Fibroblast of skin of back (primary cell): ENCODE measurements at places on chromosomes 1 and 21.
A peak's percentile ranks its signal among the peaks of the same experiment; 100 is the strongest.

- peak; percentile 42 for DNase-seq
Measured at GRCh38 chr1:181208083-181208482, 119.6 kb downstream of the IER5 start.

DNA sequence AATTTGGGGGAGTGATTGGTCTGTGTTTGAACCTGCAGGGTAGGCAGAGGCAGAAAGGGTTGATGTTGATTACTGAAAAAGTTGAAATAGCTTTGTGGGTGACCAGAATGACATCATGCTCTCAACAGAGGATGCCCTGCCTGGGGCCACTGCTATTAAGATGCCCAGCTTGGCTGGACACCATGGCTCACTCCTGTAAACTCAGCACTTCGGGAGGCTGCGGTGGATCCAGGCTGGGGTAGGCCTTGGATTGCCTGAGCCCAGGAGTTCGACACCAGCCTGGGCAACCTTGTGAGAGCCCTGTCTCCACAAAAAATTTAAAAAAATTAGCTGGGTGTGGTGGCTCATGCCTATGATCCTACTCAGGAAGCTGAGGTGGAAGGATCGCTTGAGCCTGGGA is 42.8 kb upstream of the CACNA1E start:
- DNase-seq = no peak

GRCh38 chr1:223747838-223748335 is 35.5 kb downstream of the CAPN2 start:
- DNase-seq = peak; percentile 30

- DNase-seq = peak; percentile 81
Measured at GRCh38 chr1:145977486-145978470, 13.3 kb downstream of the POLR3GL start.

DNA sequence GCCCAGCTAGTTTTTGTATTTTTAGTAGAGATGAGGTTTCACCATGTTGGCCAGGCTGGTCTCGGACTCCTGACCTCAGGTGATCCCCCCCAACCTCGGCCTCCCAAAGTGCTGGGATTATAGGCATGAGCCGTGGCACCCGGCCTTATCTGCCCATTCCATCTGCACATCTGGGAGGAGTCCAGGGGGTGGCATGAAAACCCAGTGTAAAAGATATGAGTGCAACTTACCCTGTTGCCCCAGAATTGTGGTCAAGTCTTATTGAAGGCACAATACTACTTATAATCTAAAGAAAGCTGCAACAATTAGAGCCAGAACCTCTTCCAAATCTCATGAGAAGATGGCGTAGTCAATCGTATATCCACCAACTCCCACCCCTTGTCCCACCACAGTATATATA is 18.4 kb downstream of the CTXND2 start:
- no peak for DNase-seq

GRCh38 chr21:37375866-37376574 is 9.4 kb downstream of the DYRK1A start:
- DNase-seq = no peak

DNA sequence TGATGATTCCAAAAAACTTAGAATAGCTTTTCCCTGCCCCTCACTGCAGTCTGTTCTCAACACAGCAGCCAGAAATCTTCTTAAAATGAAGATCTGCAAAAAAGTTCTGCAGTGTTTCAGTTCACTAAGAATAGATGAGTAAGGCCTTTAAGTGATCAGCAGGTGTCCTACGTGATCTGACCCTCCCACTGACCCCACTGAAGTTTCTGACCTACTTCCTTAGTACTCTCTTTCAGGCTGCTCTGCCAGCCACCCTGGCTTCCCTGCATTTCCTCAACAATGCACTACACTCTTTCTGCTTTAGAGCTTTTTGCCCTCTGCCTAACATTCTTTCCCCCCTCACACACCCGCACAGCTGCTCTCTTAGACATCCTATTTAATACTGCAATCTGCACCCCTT is 182.5 kb downstream of the AKT3 start:
- no peak for DNase-seq

GRCh38 chr1:23801876-23802275 is 1.3 kb upstream of the GALE start:
- DNase-seq = no peak

- peak; percentile 48 for DNase-seq
Measured at GRCh38 chr1:17419626-17420328, 19.7 kb downstream of the RCC2 start.

- no peak for DNase-seq
Measured at GRCh38 chr1:175225805-175226129, 33.2 kb upstream of the KIAA0040 start.

- no peak for DNase-seq
Measured at GRCh38 chr1:15314328-15315281, 67.6 kb downstream of the FHAD1 start.

GRCh38 chr1:24392604-24392946 is 21.0 kb downstream of the STPG1 start:
- no peak for DNase-seq

DNA sequence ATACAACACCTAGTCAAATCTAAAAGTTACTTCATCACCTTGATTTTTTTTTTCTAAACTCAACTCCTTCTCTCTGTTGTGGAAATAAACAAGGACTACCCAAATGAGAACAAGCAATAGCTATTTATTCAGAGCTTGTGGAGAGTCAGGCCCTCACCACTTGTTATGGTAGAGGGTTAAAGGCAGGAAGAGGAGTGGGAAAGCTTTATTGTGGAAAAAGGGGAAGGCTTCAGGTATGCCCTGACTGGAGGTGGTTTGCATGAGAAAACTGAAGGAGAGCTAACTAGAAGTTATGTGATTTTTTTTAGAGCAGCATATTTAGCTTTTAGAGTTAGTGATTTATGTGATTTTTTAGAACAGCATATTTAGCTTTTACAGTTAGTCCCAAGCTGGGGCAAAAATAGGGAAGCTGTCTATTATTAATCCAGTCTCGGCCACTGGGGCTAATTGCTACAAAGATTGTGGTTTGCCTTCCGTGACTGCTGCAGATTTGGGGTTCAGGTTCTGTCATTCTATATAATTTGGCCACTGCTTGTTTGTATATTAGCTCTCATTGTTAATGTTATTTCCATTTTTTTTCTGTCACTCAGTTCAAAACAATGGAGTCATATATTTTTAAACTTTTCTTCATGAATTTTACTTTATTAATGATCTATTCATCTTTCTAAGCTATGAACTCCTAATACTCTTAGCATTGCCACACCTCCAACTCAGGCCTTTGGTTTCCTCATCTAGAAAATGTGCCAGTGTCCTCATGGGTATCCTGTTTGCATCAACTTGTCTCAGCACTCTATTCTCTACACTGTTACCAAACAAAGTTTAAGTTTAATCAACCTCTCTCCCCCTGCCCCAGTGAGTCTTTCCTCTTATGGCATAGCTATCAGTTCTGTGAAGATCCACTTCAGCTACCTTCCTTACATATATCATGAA is 713.0 kb downstream of the BRINP3 start:
- no peak for DNase-seq

DNA sequence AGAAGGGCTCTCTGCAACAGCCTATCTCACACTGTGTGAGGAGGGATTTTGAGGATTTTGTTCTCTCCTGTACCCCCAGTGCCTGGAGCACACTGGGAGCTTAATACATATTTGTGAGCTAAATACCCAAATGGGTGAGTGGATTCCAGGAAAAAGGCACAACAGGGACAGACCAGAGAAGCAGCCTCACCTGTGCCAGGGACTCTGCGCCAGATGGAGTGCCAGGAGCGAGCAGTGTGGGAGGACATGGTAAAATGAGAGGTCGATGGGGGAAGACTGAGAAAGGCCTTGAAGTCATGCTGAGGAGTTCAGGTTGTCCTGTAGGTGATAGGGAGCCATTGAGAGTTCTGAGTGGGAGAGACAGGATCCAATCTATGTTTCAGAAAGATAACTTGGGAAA is 11.0 kb upstream of the KCNA2 start:
- no peak for DNase-seq

- DNase-seq = no peak
Measured at GRCh38 chr1:55364216-55364615, 149.1 kb upstream of the USP24 start.

DNA sequence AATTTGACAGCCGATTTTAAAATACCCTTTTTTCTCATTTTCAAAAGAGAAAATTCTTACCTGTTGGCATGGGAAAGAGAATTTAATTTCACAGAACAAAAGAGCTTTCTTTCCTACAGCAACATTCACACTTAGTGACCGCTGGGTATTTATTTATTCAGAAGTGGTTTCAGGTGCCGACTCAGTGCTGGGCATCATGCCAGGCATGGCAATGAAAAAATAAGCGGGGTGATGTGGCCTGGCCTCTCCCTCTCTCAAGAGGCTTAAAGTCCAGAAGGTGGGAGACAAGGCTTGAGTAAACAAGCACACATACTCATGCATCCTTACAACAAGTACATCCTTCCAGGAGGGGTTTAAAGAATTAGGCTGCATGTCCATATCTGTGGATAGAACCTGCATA is 4.1 kb upstream of the PCP4 start:
- DNase-seq = no peak

DNA sequence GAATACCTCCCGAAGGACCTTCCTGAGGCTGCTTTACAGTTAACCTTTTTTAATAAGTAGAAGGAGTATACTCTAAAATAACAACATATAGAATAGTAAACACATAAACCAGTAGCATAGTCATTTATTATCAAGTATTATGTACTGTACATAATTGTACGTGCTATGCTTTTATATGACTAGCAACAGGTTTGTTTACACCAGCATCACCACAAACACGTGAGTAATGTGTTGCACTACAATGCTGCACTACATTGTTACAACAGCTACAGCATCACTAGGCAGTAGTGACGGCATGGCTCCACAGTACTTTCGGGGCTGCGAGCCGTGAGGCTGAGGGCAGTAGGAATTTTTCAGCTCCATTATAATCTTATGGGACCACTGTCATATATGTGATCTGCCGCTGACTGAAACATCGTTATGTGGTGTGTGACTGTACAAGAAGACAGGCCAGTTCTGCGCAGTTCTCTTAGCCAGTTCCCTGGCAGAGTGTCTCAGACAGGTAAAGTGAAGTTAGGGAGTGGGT is 82.8 kb upstream of the LRRC8D start:
- no peak for DNase-seq

DNA sequence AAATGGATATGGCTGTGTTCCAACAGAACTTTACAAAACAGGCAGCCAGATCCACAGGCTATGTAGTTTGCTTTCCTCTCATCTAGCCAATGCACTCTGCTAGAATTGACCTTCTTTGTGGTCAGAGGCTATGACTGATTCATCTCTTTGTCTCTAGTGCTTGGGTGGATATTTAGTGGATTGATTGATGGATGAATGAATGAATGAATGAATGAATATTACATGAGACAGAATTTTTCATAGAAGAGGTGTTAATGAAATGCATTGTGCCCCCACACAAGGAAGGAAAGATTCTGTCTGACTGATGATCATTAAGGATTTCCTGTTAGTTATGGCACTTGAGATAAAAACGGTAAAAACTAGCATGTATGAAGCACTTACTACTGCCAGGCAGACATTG is 50.5 kb upstream of the ZYG11A start:
- DNase-seq = no peak

GRCh38 chr1:81809808-81810207 is 9.1 kb downstream of the ADGRL2 start:
- no peak for DNase-seq

GRCh38 chr1:19395678-19396192 is 83.6 kb downstream of the SLC66A1 start:
- peak; percentile 66 for DNase-seq

DNA sequence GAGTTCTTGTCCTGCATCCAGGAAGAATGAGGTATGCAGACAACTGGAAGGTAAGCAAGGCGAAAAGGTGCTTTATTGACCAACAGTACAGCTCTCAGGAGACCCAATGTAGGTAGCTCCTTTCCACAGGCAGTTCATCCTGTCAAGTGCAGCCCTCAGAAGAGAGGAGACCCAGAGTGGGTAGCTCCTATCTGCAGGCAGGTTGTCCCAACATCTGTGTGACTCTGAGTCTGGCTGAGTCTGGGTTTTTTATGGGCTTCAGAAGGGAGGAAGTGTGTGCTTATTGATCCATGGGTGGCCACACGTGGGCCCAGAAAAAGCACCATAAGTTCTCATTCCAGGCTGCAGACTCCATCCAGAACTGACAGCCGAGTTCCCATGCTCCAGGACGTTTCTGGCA is 34.0 kb downstream of the ZNF691 start:
- DNase-seq = no peak

GRCh38 chr1:188817814-188818213 is 1659.8 kb downstream of the BRINP3 start:
- no peak for DNase-seq

GRCh38 chr1:163147019-163147418 is 55.7 kb downstream of the RGS5 start:
- no peak for DNase-seq

DNA sequence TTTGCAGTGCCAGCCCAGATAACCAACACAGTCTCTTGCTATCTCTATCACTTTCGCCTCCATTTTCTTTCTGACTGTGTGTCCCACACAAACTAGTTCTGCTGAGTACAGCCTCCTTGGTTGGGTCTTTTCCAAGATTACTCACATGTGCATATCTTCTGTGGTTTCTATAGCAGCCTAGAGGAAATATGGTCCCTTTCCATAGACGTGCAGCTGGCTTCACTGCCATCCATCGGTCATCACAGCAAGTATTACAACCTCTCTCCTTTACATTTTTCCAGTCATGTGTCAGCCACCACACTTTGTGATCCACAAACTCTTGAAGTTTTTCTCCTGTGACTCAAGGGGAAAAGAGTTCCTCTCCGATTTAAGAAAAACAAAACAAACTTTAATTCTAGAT is 893.4 kb upstream of the ADGRL4 start:
- peak; percentile 99 for DNase-seq

GRCh38 chr1:182227864-182228547 is 163.6 kb downstream of the GLUL start:
- DNase-seq = no peak

- no peak for DNase-seq
Measured at GRCh38 chr1:226222686-226223085, 778 bp upstream of the MIXL1 start.

DNA sequence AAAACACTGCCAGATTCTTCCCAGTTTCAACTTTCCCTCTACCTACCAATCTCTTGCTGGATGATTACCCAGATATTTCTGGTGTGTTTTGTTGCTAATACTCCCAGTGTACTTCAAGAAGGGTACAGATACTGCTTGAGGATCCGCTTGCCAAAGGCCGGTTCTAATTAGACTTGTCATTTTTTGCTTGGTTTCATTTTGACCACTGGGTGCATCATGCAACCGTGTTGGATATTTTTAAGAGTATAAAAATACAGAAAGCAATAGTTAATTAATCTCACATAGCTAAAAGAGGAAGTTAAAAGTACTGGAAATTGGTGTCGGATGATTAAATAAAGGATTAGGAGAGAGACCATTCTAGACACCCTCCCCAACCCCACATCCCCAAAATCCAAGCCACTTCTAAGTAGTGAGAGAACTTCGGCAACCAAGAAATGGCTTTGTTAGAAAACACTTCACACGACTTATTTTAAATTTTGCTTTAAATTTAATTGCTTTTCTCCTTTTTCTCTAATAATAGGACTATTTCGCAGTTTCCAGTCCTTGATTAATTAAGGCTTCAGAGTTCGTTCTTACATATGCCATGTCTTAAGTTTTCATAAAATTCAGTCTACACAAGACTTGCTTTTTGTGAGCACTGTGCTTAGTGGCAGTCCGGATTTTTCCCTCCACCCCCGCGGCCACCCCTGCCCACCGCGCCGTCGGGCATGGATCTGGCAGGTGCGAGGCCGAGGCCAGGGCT is 2.5 kb upstream of the CDKN2C start:
- DNase-seq = no peak
